Large intestine (tissue), 12 donors: ENCODE measurements at places on chromosomes 2 and 18.

GRCh38 chr2:10599921-10600320 is 89.9 kb downstream of the NOL10 start:
- no peak for DNase-seq

DNA sequence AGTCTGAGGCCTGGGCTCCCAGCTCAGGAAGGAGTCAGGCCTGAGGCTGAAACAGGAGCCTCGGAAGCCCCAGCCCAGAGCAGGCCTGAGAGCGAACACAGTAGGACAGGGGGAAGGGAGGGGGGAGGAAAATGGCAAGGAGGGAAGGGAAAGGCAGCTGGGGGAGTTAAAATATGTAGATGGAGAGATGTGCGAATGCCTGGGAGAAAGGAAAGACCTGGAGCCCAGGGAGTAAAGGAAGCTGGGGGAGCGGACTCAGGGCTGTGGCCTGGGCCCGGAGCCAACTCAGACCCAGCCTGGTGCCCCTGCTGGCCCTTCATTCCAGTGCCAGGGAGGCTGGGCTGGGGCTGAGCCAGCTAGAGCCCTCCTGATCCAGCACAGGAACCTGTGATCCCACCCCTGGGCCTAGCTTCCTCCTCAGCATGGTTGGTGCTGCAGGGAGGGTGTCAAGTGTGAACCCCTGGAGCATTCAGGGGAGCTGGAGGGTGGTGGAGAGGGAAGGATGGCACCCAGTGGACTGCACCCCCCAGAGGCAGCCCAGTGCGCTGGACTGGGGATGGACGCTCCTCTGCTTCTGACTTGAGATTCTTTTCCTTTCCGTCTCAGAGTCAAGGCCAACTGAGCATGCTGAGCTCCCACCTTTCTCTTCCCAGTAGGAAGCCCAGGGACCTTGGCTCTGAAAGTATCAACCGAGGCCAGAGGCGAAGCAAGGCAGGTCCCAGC is 46.3 kb downstream of the EMX1 start:
- DNase-seq, result no peak

GRCh38 chr2:197075281-197075680 is 148.8 kb upstream of the PGAP1 start:
- no peak for DNase-seq

DNA sequence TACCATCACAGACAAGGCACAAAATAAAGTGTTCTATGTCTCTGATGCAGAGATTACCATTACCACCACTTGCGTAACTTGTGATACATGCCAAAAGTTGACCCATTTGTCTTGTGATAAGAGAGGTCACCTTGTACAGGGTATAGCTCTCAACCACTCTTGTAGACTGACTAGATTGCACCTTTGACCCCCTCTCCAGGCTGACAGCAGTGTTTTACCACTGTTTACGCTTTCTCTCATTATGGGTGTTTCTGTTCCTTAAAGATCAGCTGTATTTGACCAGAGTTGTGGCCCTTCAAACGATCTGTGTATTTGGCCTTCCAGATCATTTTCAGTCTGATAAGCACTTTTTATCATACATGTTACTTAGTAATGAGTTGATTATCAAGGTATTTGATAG is 215.7 kb upstream of the HNMT start:
- DNase-seq, result no peak

- DNase-seq, result peak; percentile 42
These were observed 2.3 kb upstream of the HPCAL1 start for GRCh38 chr2:10300328-10300920.

DNA sequence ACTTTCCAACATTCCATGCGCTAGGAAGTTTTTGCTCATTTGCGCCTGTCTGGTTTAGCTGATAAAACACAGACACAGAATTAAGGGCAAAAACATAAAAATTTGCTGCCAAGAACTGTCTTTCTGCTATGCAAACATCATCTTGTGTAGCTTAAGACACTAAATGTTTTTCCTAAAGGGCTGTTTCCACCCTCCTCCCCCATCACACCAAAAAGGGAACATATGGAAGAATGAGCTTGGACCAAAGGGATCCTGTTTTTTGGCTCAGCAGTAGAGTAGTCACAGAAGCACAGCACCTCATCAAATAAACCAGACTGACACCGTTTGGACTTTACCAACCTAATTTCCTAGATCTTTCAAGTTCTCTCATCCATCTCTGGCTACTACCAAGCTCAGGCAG is 210.1 kb downstream of the ZNF521 start:
- no peak for DNase-seq

GRCh38 chr2:9757501-9758264 is 85.6 kb upstream of the TAF1B start:
- no peak for DNase-seq

GRCh38 chr2:238803996-238804870 is 43.7 kb upstream of the TWIST2 start:
- no peak for DNase-seq

DNA sequence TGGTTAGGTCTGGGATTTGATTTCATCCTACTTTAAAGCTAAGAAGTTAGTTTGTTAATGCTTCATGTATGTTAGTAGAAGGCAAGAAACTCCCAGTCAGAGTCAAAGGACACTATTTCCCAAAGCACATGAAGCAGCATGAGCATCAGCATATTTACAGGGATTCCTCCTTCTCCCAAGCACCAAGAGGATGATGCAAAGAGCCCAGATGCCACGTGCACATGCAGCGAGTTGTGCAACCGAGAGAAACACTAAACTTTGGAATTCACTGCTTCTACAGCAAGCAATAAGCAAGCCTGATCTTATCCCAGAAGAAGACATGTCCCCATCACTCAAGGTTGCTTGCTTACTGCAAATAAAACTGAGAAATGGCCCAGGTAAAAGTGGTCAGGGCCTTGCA is 32.5 kb downstream of the CPO start:
- DNase-seq, result peak; percentile 78

DNA sequence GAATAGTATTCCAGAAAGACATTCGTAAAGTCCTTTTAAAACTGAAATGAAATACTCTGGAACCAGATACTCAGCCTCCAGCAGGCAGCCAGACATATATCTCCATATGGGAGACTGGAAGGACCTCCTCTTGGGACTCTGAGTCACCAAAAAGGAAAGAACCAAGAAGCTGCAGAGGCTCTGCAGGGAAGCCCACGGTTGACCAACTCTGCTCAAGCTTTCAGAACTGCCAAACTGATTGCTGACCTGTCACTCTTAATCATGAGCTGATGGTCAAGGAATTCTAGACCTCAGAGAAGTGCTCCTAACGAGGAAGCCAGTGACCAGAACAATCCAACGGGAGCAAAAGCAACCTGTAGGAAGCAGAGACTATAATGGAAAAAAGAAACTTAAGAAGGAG is 434.7 kb downstream of the EIPR1 start:
- no peak for DNase-seq

GRCh38 chr18:3645384-3646156 is 195.6 kb downstream of the TGIF1 start:
- DNase-seq, result no peak

GRCh38 chr2:144812288-144812687 is 292.4 kb upstream of the ZEB2 start:
- no peak for DNase-seq

DNA sequence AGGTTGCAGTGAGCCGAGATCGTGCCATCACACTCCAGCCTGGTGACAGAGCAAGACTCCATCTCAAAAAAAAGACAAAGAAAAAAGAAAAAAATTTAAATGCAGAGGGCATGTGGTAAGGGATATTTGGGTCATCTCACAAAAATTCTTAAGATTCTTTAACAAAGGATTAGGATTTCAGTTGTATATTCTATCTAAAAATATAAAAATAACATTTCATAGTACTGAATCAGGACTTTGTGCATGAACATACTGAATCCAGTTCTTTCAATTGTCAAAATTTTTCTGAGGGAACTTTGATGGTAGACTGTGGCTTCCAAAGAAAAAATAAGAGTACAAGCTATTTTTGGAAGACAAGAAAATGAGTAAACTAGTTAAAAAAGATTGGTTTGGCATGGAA is 6.5 kb upstream of the PPP3R1 start:
- DNase-seq, result no peak

GRCh38 chr18:7202169-7202568 is 28.7 kb upstream of the LRRC30 start:
- DNase-seq, result no peak

DNA sequence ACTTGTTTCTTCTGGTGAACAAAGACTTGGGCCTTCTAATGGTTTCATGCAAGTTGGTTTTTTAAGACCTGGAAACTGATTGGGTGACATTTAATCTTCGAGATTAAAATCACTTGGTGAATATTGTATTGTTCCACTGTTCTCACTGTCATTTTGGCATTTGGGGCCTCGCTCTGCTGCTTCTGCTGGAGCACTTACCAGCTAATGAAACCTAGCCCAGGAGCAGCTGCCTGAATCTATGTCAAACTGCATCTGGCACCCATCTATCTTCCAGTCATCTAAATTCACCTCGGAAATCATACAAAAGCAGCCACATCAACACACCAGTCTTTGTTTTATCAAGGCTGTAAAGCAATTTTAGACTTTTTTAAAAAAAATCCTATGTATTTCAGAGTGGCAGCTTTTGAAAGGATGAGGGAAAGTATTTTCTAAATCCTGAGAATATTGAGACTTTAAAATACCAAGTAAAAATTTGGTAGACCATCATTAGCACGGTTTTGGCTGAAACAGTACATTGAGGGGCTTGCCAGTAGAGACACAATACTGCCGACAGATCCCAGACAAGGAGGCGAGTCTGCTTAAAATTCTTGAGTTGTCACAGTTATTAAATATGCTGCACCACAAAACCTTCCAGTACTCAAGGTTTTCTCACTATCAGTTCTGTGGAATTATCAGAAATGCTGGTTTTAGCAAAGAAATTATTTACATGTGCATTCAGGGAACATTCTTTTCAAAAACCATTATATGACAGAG is 26.1 kb upstream of the SERTAD2 start:
- no peak for DNase-seq

DNA sequence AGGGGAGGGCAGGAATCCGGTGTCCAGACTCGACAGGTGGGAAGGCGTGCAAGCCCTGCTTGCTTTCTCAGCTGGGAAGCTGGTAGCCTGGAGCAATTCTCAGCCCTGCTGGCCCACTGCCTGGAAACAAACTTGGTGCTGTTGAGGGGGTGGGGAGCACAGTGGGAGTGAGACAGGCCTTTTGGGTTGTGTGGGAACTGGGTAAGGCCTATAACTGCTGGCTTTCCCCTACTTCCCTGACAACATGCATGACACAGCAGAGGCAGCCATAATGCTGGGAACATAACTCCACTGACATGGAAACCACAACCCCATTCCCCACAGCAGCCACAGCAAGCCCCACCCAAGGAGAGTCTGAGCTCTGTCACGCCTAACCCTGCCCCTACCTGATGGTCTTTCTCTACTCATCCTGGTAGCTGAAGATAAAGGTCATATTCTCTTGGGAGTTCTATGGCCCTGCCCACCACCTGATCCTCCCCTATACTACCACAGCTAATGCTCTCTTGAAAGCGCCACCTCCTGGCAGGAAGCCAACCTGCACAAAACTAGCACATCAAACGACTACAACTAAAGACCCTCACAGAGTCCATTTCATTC is 122.9 kb upstream of the ACVR1C start:
- DNase-seq, result no peak

GRCh38 chr2:239726091-239726591 is 299.0 kb downstream of the NDUFA10 start:
- no peak for DNase-seq

- no peak for DNase-seq
These were observed 263.4 kb downstream of the ASXL3 start for GRCh38 chr18:33841221-33841967.

DNA sequence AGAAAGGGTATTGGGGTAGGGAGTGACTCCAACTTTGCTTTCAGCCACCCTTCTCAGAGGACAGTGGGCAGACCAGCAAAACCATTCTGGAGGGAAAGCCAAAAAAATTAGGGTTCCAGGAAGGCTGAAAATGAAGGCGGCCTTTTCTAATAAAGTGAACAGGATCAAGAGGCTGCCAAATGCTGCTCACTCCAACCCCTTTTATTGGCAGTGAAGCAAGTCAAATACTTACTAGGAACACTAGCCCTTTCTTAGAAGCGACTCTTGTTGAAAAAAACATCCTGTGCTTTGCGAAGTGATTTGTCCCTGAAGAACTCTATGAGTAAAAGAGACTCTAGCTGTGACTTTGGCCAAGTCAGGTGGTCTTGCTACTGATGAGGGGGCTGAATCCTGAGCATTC is 83.6 kb upstream of the CYP1B1 start:
- DNase-seq, result no peak

- DNase-seq, result no peak
These were observed 11.2 kb upstream of the CXXC1 start for GRCh38 chr18:50298443-50299284.

DNA sequence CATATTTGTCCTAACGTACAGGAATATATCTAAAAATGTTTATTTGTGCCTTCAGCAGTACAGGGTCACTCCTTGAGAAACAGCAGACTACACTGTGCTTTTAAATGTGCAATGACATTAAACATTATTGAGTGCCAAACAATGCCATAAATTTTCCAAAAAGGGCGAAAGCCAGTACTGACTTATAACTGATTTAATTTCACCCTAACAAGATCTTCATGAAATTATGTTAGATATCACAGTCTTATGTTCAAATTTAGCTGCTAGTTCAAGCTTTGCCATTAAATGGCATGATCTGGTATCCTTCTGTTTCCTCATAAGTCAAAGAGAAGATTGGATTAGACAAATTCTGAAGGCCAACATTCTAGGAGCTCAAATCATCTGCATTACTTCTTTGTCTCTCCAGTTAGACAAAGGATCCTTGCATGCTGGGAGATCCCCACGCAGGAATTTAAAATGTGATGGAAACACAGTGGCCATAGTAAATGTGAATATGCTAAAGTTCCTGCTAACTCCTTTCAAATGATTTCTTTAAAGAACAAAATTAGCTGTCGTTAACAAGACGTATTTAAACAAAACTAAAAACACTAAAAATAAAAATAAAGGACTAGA is 129.3 kb upstream of the STON1 start:
- DNase-seq, result no peak

DNA sequence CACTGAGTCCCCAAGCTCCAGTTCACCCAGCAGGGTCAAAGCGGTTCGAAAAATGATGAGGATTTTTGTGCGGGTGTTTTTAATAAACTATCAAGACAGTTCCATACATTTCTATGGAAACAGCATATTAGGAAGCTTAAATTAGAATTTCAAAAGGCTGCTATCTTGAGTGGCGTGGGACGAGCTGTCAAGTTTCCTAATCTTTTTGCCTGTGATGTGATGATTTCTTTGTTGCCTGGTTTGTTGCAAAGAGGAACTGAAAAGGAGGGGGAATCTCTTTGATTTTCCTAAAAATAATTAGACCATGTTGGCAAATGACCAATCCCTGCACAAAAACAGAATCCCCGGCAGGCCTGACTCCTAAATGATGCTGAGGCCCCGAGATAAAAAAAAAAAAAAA is 66.1 kb upstream of the ATG16L1 start:
- DNase-seq, result no peak

- no peak for DNase-seq
These were observed 18.3 kb downstream of the FIGN start for GRCh38 chr2:163717515-163717914.

DNA sequence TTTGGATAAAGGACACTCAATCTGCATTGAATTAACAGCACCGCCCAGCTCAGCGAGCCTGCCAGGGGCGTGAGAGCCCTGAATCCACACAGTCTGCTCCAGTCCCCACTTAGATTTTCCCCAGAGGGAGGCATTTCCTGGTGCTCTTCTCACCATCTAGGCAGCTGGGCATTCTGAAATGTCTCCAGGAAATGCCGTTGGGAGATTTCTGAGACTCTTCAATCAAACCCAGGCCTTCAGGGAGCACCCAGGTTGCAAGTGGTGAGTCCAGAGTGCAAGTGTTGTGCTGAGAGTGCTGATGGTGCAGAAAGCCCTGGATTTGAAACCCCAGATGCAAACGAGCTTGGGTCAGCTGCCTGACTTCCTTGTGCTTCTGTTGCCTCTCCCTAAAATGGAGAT is 23.4 kb upstream of the TMEM37 start:
- DNase-seq, result peak; percentile 88
